ENCODE measurements at places on chromosomes 16 and 17.
A peak's percentile ranks its signal among the peaks of the same experiment; 100 is the strongest.

DNA sequence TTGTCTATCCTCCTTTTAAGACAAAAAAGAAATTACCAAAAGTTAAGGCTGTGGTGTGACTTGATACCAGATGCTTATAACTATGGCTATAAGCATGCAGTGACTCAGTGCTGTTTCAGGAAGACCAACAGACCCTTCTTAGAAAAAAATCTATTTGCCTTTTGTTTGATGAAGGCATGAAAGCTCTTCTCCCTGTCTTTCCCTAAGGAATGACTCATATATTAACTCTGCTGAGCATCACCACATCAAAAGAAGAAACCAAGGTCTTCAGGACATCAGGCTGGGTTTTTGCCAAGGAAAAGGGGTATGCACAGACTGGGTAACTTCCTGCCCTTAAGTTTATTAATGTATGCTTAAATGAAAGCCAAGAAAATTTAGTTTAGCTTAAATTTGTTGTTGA, 47.1 kb downstream of the VMP1 start:
- DNase-seq = no peak

- no peak for DNase-seq
Observed at GRCh38 chr16:68973611-68974120, 130.3 kb downstream of the TANGO6 start.

GRCh38 chr16:51200793-51201192, 49.7 kb upstream of the SALL1 start:
- no peak for DNase-seq

GRCh38 chr17:77436058-77436442, 295.3 kb downstream of the SEC14L1 start:
- no peak for DNase-seq

GRCh38 chr17:32958418-32958817, 30.5 kb downstream of the TMEM98 start:
- no peak for DNase-seq

DNA sequence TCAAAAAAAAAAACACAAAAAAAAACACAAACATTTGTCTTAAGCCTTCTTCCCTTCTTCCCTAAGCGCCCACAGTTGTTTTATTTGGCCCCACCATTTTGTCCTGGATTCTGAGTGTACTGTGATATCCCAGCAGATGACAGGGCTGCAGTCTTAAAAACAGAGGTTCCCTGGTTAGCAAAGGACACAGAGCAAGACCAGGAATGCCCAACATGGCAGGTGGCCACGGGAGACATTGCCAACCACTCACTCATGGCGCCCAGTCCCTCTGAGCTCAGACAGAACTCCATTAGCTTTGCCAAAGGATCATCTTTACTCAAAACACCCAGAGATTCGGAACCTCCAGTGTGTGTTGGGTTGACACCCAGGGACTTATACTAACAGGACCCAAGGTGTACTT, 249.3 kb downstream of the MRTFB start:
- no peak for DNase-seq

DNA sequence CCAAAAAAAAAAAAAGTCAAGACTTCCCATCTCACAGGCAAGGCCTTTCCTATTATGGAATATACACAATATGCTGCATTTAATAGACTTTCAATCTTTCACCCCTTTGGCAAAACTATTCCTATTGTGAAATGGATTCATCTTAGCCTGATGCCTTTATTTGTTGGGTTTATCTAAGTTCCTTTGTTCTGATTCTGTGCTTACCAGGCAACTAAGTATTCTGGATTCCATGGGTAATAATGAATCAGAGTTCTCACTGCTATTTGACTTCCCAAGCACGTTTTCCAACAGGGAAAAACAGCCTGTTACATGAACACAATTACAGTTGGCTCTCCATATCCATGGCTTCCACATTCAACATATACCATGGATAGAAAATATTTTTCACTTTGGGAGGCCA, 135.5 kb downstream of the MYO1D start:
- DNase-seq = no peak

- no peak for DNase-seq
Observed at GRCh38 chr17:12580640-12581039, 85.0 kb upstream of the MYOCD start.

- DNase-seq = no peak
Observed at GRCh38 chr17:64500862-64501765, 4.3 kb upstream of the POLG2 start.

DNA sequence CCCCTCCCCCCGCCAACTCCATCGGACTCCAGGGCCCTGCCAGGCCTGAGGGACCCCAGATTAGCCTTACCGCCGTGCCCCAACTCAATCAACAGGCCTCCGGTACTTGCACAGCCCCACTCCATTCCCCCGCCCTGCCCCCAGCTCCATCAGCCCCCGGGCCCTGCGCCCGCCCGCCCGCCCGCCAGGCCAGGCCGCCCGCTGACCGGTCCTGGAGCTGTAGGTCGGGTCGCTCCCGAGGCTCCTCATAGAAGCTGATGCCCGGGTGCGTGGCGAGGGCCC, 308 bp downstream of the GTF3C1 start:
- peak; percentile 34 for DNase-seq

DNA sequence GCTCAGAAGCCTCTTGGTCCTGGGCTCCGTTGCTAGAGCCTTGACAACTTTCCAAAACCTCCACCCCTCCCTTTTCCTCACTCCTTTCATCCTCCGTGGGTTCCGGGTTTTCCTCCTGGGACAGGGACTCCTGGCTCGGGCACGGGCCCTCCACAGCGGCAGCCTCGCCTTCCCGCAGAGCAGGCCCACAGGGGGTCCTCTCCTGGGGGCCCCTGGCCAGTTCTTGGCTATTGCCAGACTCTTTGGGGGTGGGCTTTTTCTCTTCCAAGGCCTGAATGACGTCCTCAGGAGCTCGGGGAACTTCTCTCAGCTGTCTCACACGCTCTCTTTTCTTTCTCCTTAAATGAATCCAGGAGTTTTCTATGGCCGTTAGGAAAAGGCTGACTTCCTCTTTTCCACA, 19.3 kb upstream of the MNT start:
- DNase-seq = no peak

DNA sequence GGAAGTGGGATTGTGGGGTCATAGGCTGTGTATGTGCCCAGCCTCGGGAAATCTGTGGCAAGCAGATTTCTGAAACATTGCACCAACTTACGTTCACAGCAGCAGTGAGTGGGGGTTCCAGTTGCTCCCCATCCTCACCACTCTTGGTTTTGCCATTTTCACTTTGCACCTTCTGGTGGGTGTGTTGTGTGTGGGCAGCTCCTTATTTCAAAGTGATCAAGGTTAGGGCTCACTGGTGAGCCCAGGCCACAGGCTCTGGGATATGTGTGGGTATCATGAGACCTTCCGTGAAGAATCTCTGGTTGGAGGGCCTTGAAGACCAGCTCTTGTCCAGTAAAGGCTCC, 29.5 kb upstream of the PRM1 start:
- DNase-seq = no peak

DNA sequence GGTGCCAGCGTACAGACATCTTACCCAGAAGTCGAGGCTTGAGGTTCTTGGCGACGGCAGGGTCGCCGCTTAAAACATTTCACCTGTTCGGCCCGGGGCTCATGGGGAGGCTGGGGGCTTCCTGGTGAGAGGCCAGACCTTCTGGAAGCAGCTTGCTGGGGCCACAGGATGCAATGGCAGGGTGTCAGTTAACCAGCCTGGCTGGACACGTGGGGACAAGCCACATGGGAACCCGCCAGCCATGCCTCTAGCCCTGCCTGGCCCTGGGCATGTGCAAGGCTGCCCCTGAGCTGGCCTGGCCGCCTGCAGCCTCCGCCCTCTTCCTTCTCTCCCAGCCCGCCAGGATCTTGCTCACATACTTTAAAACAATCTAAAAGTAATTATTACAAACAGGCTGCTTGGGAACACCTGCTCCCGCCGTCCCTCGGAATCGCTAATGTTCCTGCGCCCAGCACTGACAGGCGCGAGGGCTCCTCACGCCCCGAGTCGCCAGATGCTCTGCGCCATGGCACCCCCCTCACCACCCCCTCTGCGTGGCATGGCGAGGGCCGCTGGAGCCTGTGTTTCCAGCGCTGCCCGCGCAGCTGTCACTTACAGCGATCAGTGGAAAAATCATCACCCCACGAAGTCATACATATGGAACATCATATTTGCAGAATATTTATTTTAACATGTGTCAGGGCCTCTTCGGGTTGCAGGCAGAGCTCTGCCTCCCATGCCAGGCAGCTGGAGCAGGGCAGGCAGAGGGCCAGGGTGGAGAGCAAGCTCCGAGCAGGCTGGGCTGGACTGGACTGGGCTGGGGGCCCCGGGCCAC, 188.7 kb upstream of the GSE1 start:
- no peak for DNase-seq

DNA sequence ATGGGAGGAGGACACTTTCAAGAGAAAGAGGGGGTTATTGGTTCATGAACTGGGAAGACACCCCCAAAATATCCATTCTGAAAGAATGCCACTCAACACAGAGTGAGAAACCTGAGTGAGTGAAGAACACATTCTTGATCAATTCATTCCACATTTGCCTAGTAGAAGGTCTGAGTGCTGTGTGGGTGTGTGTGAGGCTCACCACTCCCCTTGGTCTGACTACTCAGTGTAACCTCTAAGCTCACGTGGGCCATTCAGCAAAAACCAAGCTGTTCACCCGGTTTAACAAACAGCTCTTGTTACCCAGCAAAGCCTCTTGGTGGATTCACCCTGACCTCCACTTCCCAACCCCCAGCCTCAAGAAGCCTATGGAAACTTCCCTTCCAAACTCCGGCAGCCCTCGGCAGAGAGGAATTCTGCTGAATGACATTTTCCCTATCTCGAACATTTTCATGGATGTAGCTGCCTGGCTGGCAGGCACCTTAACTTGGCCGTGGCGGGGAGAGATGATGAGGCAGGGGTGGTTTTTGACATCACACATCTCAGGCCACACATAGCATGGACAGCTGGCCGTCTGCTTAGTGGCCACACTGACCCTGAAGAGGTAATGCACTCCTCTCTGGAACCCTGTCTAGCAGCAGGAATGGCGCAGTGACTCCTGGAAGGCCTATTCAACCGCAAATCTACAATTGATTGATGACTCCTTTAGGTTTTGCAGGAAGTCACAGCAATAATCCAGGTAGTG, 11.6 kb downstream of the ST6GALNAC1 start:
- DNase-seq = no peak

DNA sequence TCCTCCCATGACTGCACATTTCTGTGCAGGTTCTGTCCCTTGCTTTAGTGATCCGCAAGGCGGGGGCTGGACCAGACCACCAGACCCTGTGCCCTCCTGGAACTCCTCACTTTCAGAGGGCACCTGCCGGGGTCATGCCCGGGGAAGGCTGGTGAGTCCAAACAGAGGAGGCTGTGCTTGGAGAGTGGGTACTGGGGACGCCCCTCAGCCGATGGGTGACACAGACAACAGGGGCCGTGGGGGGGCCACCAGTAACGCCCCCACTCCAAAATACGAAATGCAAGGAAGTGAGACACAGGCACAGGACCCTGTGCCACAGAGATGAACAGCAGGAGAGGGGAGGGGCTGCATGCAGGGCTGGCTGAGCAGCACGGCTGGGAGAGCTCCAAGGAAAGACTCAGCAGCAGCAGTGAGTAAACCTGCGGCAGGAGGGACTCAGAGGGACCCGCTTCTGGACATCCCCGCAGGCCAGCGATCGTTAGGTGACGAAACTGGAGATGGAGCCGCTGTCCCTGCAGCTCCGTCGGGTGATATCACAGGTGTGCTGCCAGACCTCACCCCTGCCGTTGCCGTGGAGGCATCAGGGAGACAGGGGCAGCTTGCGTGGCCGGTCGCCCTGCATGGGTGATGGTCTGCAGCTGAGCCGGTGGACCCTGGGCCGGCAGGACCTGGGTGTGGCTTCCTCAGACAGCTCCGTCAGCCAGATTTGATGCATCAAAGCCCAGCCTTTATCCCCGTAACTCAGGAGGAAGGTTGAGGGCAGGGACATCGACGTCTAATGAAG, 71.2 kb upstream of the GNG13 start:
- no peak for DNase-seq

- DNase-seq = no peak
Observed at GRCh38 chr17:63181856-63182255, 215.8 kb downstream of the TANC2 start.

DNA sequence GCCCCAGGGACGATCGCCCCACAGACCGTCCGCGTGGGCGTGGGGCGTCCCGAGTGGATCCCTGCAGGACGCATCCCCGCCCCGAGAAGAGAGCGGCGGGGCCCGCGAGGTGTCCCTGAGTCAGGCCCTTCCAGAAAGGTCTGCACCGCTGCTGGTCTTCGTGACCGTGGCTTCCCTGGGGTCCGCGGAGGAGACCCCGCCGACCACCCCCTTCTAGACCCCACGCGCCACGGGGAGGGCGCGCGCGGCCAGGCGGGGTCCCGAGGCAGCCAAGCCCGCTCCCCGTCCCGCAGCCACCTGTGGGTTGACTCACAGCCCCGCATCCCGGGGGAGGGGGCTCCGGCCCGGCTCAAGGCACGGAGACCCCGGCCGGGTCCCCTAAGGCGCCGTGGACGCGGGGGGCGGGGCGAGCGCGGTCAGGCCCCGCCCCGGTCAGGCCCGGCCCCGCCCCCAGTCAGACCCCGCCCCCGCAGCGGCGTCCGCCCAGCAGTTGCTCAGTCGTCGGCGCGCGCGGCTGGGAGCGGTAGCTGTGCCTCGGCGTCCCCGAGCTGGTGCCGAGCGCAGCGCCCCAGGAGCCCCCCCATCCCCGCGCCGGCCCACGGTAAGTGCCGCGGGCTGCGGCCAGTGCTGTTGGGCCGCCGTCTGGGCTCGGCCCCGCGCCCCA, at the start of gene BAIAP3:
Gene BAIAP3 (plus strand): TSS at position 497 of the 664 bp plus-strand sequence. CDS start 4,905 bp downstream, outside the sequence.
- peak; percentile 87 for DNase-seq

- DNase-seq = no peak
Observed at GRCh38 chr16:66502020-66502913, 47.7 kb downstream of the TK2 start.

- DNase-seq = no peak
Observed at GRCh38 chr17:64356304-64356686, 34.4 kb downstream of the PECAM1 start.

- no peak for DNase-seq
Observed at GRCh38 chr17:38449364-38449763, 21.1 kb downstream of the ARHGAP23 start.

Data from GM13977 (cell line).